ENCODE measurements at places on chromosomes 7 and 10.

DNA sequence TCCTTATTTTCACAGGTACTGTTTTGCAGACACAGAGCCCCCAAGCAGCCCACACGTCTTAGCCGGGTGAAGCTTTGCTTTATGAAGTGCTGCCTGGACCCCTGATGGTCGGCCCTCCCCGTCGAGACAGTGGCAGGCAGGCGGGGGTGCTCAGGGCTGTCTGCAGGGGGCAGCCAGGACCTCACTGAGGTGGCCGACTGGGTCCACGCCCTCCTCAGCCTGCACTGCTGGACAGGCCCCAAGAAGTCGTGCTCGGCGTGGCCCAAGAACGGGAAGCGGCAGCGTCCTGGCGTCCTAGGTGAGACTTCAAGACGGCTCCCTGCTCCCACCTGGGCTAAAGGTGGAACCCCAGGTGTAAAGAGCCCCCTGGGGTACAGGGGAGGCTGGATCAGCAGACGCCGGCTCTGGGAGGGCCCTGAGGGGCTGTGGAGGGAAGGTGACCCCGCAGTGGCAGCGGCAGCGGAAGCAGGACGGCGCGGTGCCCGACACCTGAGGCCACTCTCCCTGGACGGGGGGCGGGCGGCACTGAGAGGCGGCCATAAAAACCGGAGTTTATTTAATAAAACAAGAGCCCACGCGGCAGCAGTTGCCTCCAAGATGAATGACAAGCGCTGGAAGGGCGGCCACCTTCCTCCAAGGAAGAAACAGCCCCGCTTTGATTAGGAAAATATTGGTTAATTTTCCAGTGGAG is 179.4 kb downstream of the ELFN1 start:
- DNase-seq = no peak

GRCh38 chr10:71372882-71373495 is 23.7 kb upstream of the CDH23 start:
- DNase-seq = no peak

DNA sequence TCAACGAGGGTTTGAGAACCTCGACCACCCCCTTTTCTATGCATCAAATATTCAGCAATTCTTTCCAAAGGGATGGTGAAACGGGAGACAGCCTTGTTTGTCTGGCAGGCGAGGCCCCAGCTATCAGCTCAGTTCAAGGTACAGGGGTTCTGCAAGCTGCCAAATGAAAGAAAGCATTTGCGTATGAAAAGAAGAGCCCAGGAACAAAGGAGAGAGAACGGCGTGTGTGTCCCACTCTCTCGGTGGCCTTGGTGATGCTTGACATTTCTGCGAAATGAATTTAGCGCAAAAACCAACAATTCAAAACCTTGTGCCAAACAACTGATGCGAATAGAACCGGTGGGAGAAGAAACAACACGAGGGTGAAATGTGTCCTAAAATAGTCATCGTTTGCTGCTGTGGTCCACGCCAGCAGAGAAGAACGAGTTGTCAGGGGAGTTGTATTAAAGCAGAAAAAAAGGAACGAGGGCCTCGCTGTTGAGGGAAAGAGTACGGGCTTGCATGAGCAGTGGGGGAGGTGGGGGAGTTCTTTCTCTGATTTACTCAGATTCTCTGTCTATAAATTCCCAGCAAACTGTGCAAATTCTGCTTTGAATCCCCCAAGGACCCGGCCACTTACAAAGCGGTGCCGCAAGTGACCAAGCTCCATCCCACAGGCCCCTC is 97.7 kb downstream of the TMEM130 start:
- no peak for DNase-seq

DNA sequence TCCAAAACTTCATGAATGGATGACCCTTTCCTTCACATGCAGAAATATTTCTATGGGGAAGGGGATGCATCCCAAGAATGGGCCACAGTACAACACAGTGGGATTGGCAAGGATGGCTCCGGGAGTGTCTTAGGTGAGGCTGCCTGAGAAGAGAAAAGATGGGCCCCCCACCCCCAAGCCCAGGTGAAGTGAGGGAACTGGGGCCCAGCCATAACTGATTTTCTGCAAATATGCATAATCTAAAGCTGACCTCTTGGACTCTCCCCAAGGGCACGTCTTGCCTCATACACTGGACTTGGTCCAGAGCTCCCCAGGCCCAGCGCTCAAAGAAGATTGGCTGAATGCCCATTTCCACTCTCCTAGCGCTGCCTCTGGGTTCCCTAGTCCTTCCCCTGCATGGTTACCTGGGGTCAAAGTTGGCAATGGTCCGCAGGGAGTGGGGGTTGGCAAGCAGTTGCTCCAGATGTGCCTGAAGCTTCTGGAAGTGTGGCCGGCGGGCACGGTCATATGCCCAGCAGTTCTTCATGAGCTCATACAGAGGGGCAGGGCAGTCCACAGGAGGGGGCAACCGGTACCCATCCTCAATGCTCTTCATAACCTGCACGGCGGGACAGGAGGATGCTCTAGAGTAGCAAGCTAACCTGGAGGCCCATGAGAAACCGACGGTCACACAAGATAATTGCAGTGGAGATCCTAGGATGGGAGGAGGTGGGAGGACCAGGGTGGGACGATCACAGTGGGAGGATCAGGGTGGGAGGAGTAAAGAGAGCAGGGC is 12.3 kb downstream of the ZYX start:
- no peak for DNase-seq

- no peak for DNase-seq
Measured at GRCh38 chr7:138666385-138666784, 34.8 kb downstream of the SVOPL start.

DNA sequence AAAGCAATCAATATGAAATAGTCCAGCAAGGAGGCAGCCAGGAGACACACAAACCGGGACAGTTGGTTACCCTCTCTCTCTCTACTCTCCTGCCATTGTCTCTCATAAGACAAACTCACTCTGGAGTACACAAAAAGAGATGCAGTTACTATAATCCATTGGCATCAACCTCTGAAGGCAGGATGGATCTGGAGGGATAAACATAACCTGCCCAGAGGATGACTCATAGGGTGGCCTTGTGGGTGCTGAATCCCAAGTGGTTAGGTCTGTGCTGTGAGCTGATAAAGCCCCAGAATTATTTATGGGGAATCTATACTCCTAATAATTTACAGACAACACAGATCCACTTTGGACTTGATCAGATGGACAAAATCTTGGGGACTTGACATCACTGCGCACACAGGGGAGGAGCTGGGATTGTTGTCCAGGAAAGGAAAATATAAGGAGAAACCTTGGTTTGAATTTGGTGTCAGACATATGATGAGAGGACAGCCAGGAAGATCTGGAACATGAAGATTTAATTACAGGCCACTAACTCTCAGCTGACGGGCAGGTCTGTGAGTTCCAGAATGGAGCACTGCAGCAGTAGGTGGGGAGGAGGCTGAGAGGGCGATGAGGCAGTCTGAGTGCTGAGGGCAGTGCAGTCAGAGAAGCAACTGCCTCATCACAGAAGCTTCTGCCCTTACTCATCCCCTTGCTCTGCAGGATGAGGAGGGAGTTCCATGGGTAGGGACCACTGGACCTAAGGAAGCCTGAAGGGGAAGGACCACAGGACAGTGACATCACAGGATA is 113.9 kb upstream of the PRSS58 start:
- DNase-seq = no peak

GRCh38 chr10:12633776-12634620 is 284.7 kb downstream of the CAMK1D start:
- DNase-seq = no peak

GRCh38 chr10:132364594-132364970 is 32.4 kb upstream of the PWWP2B start:
- DNase-seq = no peak
